ENCODE measurements at places on chromosomes 1 and 21.
A peak's percentile ranks its signal among the peaks of the same experiment; 100 is the strongest.

- no peak for DNase-seq
Observed at GRCh38 chr1:46622344-46622743, 5.7 kb upstream of the MOB3C start.

GRCh38 chr1:165763442-165763841 is 5.2 kb downstream of the TMCO1 start:
- peak; percentile 47 for DNase-seq

GRCh38 chr1:100730130-100730529 is 10.6 kb downstream of the VCAM1 start:
- DNase-seq = no peak

DNA sequence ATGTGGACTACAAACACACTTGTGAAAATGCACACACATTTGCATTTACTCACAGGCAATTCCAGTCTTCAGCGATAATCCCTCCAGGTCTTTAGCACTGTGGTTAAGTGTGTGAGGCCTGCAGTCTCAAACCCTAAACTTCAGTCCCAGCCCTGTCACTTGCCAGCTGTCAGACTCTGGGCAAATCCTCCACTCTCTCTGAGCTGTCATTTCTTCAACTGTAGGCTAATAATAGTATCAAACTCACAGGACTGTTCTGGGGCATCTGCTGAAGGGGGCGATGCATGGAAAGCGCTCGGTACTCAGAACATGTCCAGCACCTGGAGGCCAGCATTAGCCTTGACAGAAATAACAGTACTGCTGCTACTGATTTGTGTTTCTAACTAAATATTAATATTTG is 48.2 kb downstream of the NEK2 start:
- DNase-seq = no peak

GRCh38 chr1:94979656-94980581 is 53.0 kb upstream of the CNN3 start:
- DNase-seq = no peak

- no peak for DNase-seq
Observed at GRCh38 chr1:8077120-8077573, 51.0 kb upstream of the ERRFI1 start.

DNA sequence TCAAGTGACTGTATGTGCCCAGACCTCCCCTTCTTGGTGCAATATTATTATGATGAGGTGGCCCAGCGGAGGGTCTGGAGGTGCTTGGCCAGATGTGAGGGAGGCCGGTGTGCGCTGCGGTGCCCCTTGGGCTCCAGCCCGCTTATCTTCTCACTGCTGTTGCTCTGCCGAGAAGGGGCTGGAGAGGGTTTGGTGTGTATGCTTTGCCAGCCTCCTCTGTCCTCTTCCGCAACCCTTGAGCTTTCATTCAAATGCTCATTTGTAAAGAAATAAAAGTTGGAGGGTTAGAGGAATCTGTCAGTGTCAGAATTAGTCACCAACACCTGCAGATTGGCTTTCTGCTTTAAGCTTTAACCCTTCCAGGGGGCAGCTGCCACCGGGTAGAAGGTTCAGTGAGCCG is 19.7 kb downstream of the RNF220 start:
- no peak for DNase-seq

DNA sequence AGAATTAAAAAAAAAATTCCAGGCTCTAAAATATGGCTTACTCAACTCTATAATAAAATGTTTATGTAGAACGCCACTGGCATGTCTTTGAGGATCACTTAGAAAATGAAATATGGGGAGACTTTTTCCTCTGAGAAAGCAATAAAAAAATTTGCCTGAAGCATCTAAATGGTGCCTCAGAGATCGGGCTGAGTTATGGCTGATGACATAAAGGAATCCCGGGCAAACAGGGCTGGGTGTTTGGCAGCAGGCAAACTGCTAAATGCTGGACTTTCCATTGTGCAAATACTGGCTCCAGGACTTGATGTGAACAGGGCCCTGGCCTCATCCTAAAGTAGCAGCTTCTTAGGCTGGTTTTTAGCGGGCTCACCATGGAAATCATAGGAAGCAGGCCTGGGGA is 44.5 kb upstream of the C1orf87 start:
- DNase-seq = no peak

DNA sequence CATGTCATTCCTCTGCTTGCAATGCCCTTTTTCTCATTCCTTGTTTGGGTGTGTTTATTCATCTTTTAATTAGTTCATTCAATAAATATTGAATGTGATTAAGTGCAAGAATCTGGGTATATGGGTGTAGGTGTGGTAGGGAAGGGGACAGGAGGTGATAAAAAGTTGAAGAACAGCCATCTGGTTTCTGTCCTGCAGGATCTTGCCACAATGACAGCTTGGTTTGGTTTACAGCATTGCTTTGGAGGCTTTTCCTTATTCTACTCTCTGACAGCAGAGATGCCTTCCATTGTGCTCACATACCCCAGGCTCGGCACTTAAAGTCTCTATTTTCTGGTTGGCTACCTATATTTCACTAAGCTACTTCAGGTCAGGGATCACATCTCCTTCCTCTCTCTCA is 3.0 kb upstream of the REG4 start:
- no peak for DNase-seq
